AG04449 (cell line): ENCODE measurements at places on chromosomes 16 and 17.

- DNase-seq: no peak
Observed at GRCh38 chr17:63418540-63418939, 27.6 kb downstream of the CYB561 start.

DNA sequence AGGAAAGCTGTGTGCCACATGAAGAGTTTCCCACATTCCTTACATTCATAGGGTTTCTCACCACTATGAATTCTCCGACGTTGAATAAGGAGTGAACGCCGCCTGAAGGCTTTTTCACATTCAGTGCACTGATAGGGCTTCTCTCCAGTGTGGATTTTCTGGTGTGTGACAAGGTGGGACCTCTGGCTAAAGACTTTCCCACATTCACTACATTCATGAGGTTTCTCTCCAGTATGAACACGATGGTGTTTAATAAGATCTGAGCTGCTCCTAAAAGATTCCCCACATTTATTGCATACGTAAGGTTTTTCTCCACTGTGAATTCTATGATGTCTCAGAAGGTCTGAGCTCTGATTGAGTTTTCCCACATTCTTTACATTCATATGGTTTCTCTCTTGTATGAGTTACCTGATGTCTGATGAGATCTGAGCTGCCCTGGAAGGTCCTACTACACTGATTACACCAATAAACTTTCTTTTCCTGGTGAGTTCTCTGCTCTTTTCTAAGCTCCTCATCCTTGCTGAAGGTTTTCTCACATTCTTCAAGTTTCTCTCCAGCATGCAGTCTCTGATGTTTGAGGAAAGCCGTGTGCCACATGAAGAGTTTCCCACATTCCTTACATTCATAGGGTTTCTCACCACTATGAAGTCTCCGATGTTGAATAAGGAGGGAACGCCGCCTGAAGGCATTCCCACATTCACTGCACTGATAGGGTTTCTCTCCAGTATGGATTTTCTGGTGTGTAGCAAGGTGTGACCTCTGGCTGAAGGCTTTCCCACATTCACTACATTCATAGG lies 10.0 kb downstream of the ZNF594 start:
- no peak for DNase-seq

GRCh38 chr17:77540531-77540930 lies 399.8 kb downstream of the SEC14L1 start:
- no peak for DNase-seq

DNA sequence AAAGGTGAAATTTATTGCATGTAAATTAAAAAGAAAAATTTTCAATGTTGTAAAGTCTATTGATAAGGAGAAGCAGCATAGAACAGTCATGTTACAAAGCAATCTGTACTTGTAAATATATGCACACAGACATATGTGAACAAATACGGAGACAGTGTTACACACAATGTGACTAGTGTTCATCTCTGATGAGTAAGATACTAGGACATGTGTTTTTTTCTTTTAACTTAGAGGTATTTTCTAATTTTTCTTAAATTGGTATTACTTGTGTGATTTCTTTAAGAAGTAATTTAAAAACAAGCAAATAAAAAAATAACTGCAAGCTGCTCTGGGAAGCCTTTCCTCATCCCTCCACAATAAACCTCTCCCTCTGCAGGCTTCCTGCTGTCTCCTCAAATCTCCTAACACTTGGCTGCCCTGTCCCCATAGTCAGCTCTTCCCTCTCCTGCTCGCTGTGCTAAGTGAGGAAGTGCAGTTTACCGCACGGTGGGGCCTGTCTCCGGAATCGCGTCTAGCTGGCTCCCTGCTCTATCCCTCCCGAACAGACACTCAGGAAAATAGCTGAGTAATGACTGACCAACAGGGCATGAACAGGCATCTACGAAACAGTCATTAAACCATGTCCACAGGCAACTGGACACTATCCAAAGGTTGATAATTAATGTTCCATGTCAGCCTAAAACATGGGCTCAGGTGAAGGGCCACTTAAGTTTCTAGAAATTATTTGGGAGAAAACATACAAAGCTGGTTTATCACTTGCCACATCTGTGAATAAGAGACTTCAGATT lies 35.9 kb downstream of the CMTM4 start:
- no peak for DNase-seq

GRCh38 chr16:52471650-52472370 lies 75.1 kb downstream of the TOX3 start:
- DNase-seq: no peak

GRCh38 chr17:4710693-4711634 lies 532 bp downstream of the ARRB2 start:
- no peak for DNase-seq

- no peak for DNase-seq
Observed at GRCh38 chr17:39740357-39741111, 2.8 kb downstream of the GRB7 start.

- DNase-seq: no peak
Observed at GRCh38 chr16:12009462-12009861, 32.9 kb downstream of the SNX29 start.

- DNase-seq: no peak
Observed at GRCh38 chr17:39527220-39527813, 66.0 kb downstream of the CDK12 start.

GRCh38 chr17:74117087-74117698 lies 86.3 kb upstream of the RPL38 start:
- no peak for DNase-seq

DNA sequence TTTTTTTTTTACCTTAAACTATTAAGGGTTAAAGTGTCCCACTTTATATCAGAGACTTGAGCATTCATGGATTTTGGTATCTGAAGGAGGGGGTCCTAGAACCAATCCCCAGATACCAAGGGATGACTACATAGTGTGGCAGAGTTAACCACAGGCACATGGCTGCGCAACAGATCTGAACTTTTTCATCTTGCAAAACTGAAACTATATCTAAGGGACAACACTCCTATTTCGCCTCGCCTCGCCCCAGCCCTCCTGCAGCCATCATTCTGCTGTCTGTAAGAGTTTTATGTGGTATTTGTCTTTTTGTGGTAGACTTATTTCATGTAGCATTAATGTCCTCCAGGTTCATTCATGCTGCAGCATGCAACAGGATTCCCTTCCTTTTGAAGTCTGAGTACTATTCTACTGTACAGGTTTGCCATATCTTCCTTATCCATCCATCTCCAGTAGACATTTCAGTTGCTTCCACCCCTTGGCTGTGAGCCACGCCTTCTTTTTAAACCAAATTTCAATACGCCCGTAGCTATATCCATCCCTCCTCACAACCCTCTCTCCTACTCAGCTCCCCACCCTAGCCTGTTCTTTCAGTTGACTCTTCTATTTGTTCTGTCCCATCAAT lies 53.2 kb downstream of the AMFR start:
- no peak for DNase-seq

DNA sequence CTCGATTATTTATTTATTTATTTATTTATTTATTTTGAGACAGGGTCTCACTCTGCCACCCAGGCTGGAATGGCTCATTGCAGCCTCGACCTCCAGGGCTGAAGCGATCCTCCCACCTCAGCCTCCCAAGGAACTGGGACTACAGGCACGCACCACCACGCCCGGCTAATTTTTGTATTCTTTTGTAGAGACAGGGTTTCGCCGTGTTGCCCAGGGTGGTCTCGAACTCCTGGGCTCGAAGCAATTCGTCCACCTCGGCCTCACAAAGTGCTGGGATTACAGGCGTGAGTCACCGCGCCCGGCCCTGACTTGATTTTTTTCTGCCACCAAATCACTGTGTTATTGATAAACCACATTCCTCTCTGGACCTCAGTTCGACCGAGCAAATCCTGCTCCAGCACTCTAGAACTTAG lies 758 bp upstream of the RPL23A start:
- DNase-seq: no peak

DNA sequence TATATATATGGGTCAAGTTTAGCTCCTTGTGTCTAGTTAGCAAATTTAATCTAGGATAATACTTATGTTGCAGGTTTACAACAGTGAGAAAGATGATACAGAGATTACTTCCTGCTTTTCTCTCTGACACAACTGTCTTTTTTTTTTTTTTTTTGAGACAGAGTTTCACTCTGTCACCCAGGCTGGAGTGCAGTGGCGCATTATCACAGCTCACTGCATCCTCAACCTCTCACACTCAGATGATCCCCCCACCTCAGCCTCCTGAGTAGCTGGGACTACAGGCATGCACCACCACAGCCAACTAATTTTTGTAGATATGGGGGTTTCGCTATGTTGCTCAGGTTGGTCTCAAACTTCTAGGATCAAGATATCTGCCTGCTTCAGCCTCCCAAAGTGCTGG lies 706.9 kb upstream of the SOX9 start:
- no peak for DNase-seq

GRCh38 chr17:46108550-46109110 lies 84.6 kb downstream of the KANSL1 start:
- no peak for DNase-seq

DNA sequence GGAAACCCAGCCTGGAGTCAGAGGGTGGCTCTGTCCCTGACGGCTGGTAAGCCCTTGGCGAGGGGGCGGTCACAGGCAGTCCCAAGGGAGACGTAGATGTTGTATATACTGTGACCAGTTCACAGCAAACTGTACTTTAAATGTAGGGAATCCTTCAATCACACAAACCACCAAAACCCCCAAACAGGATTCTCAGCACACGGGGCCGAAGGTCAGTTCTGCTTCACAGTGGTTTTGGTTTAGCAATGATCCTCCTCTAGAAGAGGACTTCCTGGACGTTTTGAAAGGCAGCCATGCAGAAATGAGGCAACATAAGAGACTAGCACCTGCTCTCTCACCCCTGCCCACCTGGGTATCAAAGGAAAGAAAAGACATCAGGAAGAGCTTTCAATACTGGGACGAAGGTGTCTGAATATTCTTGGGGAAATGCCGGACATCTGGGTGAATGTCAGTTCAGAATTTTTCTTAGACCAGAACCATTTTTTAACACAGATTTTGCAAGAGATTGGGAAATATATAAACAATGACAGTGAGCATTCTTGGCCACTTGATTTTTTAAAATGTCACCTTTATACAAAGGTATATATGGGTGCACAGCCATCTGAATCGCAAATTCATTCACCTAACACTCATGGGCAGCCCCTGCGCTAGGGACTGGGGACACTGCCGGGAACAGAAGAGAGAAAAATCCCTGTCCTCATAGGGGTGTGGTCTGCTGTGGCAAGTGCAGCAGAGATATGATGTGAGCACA lies 74.2 kb downstream of the CRISPLD2 start:
- no peak for DNase-seq

DNA sequence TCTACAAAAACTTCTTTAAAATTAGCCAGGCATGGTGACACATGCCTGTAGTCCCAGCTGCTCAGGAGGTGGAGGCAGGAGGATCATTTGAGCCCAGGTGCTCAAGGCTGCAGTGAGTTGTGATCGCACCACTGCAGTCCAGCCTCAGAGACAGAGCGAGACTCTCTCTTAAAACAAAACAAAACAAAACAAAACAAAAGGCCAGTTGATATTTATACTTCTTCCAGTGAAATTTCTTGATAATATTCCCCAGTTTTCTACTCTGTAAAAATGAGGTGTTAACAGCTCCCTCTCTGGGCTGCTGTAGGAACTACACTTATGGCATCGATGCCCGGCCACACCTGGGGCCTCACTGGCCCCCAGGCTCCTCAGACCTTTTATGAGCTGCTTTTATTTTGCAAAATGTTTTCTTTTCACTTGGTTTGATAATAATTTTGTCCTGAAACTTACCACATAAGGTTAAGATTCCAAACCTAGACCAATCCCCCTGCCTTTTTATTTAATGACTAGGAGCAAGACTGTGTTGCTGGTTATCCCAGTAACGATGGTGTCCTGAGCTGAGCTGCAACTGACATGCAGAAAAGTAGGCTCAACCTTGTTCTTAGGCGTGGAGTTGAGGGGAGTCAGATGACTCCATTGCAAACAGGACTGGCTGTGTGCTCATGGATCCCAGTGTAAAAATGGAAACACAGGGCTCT lies 17.6 kb downstream of the MAPK8IP3 start:
- DNase-seq: no peak

- no peak for DNase-seq
Observed at GRCh38 chr16:78189121-78189520, 89.7 kb downstream of the WWOX start.

DNA sequence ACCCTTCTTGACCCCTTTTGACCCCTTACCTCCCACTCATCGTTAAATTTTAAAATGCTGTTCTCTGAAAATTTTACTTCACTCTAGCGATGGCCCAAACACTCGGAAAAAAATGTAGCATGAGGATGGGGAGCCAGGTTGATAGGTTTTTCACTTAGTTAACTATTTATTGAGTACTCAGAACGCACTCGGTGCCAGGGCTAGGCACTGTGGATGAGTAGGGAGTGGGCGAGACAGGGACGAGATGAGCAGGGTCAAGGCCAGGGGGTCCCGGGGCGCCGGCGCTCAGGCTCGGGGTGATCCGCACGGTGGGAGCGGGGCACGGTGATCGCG lies 392 bp downstream of the ZSCAN32 start:
- no peak for DNase-seq

DNA sequence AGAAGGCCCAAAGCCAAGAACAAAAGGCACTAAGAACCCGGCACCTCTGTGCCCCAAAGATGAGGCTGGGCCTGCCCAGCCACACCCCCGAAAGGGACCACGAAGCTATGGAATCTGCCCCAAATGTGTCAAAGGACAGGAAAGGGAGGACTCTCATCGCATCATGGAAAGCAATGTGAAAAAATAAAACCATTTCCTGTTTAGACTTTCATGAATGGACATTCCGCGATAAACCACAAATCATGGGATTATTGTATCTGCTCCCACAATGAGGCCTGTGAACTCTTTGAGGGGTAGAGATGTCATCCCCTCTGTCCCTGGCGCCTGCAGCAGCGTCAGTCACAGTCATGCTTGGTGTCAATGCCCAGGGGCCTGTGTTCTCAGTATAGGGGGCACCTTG lies 135.0 kb downstream of the COPRS start:
- DNase-seq: no peak

GRCh38 chr16:55834049-55834448 lies 1.2 kb upstream of the CES1 start:
- DNase-seq: no peak

- DNase-seq: peak; percentile 72
Observed at GRCh38 chr17:48915459-48916282, 7.5 kb downstream of the UBE2Z start.

DNA sequence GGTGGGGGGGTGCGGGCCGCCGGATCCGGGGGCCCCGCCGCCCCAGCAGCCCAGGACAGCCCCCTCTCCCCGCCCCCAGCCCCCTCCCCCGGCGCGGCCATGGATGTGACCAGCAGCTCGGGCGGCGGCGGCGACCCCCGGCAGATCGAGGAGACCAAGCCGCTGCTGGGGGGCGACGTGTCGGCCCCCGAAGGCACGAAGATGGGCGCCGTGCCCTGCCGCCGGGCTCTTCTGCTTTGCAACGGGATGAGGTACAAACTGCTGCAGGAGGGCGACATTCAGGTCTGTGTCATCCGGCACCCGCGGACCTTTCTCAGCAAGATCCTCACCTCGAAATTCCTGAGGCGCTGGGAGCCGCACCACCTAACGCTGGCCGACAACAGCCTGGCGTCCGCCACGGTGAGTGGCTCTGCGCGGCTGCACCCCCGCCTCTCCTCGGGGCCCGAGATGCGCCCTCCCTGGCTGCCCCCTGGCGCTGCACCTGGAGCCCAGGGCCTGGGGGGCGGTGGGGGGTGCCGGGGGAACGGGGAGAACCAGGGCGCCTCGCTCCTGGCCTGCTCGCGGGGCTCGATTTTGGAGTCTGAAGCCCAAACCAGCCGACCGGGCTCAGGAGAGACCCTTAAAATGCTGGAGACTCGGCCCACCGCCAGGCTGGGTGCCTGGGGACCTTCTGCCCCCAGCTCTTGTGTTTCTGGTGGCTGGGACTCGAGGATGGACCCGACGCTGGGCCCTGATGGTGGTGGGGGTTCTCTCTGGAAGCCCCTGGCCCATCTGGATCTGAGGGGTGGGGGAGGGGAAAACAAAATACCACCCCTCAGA lies 744 bp downstream of the CMIP start:
- DNase-seq: no peak
